ENCODE measurements at places on chromosomes 11 and 22.

DNA sequence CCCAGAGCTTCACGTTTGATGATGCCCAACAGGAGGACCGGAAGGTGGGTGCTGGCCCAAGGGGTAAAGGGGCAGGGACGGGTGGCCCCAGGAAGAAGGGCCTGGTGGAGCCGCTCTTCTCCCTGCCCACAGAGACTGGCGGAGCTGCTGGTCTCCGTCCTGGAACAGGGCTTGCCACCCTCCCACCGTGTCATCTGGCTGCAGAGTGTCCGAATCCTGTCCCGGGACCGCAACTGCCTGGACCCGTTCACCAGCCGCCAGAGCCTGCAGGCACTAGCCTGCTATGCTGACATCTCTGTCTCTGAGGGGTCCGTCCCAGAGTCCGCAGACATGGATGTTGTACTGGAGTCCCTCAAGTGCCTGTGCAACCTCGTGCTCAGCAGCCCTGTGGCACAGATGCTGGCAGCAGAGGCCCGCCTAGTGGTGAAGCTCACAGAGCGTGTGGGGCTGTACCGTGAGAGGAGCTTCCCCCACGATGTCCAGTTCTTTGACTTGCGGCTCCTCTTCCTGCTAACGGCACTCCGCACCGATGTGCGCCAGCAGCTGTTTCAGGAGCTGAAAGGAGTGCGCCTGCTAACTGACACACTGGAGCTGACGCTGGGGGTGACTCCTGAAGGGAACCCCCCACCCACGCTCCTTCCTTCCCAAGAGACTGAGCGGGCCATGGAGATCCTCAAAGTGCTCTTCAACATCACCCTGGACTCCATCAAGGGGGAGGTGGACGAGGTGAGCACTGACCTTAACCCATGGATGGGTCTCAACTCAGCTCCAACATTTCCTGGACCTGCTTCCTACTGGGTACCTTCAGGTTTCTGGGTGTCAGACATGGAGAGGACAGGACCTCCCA lies 2.0 kb downstream of the RIC8A start:
- no peak for DNase-seq

DNA sequence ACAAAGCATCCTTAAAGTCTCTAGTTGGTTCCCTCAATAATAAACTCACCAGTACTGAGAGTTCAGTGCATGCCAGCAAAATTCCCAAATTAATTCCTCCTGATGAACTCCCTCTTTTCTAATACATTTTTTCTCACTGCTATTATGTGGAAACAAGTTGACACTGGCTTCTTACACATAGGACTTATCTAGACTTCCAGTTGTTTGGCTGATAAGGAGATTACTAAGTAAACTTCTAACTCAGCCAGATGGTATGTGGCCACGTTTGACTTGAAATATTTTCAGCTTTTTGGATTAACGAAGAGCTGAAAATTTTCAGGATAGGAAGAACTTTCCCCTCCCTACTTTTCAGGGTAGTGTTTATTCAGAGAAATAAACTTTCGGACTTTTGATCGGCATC lies 1154.2 kb upstream of the TENM4 start:
- no peak for DNase-seq

- no peak for DNase-seq
Measured at GRCh38 chr11:2177076-2177475, 5.5 kb upstream of the TH start.

DNA sequence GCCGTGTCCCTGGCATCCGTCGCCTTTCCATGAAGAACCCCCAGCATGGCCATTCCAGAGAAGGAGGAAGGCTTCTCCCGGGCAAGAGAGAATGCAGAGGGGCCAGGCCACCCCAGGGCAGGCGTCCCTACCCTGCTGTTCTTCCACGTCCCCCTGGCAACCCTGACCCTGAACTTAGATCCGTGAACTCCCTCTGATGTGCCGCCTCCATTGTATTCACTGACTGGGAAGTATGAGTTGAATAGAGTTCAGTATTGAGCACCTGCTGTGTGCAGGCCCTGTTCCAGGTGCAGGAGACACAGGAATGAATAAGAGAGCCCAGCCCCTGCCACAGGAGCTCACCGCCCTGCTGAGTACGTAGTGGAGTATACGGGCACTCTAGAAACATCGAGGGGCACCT lies 29.1 kb upstream of the RELT start:
- DNase-seq = no peak

- no peak for DNase-seq
Measured at GRCh38 chr22:19523240-19524169, 705 bp downstream of the CLDN5 start.

GRCh38 chr11:94002226-94002625 lies 18.9 kb upstream of the HEPHL1 start:
- DNase-seq = no peak

DNA sequence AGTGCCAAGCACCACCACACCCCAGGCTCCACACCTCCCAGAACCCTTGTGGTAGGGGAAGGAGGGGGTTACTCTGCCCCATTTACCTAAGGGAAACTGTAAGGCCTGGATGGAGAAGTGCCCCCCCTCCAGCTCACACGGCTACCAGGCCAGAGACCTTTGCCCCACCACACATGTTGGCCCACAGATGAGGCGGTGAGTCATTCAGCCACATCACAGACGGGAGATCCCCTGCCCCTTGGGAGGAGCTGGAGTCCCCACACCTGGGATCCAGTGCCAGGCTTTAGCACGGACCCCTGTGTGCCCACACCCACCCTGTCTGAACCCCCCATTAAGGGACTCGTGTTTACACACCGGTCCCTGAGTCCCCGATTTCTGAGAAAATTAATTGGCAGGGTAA lies 24.9 kb downstream of the CDKN1C start:
- no peak for DNase-seq
